ENCODE measurements at places on chromosomes 5 and 9.

GRCh38 chr5:78274540-78275197 is 19.8 kb downstream of the AP3B1 start:
- DNase-seq, result no peak

- DNase-seq, result no peak
Measured at GRCh38 chr9:26744191-26744965, 148.2 kb downstream of the CAAP1 start.

- DNase-seq, result no peak
Measured at GRCh38 chr5:342501-343460, 21.3 kb downstream of the AHRR start.

DNA sequence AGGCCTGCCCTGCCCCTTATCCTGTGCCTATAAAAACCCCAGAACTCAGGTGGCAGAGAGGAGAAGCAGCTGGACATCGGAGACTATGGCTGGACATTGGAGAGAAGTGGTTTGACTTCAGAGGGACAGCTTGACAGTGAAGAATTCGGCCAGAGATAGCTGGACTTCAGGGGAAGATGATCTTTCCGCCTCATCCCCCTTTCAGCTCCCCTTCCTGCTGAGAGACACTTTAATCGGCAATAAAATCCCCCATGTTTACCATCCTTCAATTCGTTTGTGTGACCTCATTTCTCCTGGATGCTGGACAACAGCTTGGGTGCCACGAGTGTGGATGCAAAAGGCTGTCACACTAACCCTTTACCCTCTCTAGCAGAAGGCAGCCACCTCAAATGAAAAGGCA is 134.1 kb upstream of the TUT7 start:
- no peak for DNase-seq

DNA sequence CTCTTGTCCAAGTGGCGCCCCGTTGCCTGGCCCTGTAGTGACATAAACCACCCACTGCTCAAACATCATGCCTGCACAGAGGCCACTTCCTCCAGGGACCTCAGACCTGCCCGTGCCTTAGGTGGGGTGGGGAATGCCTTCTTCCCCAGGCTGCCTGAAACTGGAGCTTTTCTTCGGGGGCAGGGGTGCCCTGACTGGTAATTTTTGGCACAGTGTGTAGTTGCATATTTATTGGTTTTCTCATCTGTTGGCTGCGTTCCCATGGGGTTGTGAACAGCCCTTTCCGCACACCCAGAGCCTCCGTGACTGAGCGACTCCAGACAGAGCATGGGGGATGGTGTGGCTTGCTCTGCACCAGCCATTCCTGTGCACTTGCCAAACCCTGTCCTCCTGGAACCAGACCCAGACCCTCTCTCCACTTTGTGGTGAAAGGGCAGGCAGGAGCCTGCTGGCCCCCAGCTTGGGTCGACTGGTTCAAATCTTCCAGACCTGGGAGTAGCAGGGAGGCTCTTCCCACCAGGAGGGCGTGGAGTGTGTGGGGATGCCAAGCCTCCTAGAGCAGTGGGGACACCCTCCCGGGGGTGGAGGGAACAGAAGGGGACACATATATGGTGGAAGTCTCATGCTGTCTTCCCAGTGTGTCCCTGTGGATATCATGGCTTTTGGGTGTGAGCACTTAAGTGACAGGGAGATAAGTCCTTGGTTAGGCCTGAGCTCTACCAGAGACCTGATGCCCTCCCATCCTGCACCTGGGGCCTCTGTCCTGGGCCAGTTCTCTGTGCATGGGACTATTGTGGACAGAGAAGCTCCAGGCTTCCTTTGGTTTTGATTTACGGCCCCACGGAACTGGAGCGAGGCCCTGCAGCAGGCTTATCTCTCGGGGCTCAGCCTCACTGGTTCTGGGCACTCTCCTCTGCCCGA is 39.6 kb downstream of the WNK2 start:
- no peak for DNase-seq

DNA sequence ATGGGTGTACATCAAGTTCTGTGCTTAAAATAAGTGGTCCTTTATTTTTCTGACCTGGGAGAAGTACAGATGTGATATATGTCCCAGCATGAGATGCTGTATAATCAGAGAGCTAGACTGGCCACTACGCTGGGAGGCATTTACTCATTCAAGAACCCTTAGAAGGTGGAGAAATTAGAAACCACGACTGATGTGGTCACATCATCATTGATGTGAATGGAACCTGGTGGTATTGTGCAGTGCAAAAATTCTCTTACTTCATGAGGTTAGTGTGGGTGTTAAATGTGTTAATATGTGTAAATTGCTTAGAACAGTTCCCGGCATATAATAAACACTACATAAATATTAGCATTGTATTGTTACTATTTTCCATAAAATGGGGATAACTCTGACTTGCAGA is 69.5 kb upstream of the CKMT2 start:
- no peak for DNase-seq

- DNase-seq, result no peak
Measured at GRCh38 chr5:179766726-179767455, 26.9 kb upstream of the LTC4S start.

DNA sequence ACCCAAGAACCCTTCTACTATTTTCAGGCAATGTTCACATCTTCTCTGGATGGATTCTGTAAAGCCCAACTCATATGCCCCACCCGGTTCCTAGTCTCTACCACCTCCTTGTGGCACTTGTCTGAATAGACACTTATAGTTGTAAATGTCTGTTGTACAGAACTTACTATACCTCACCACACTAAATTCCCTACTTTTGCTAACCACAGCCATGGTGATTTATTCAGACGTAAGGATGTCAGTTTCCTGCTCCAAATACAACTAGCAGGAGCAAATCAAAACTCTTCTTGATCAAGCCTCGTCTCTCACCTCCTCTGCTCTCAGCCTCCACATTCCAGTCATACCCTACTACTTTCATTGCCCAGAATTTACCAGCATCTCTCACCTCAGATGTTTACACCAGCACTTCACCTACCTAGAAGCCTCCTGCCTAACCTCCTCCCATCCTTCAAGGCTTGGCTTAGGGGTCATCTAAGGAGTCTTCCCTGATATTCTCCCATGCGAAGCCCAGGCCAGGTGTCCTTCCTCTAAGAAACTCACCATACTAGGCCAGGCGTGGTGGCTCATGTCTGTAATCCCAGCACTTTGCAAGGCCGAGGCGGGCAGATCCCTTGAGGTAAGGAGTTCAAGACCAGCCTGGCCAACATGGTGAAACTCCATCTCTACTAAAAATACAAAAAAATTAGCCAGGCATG is 75.5 kb downstream of the MAPKAP1 start:
- peak; percentile 42 for DNase-seq

GRCh38 chr5:116035123-116035522 is 2.9 kb downstream of the ARL14EPL start:
- DNase-seq, result no peak

All from left kidney (tissue), 8 donors.